Stimulated activated CD4-positive, alpha-beta T cell treated with anti-CD3 and anti-CD28 coated beads, Interleukin-15, amount 100 ng/mL, for 1 hour (primary cell): ENCODE measurements at places on chromosomes 5 and 9.

GRCh38 chr9:34151398-34151797, 24.9 kb upstream of the DCAF12 start:
- DNase-seq: no peak

GRCh38 chr5:68983043-68983442, 110.8 kb upstream of the SLC30A5 start:
- DNase-seq: no peak

DNA sequence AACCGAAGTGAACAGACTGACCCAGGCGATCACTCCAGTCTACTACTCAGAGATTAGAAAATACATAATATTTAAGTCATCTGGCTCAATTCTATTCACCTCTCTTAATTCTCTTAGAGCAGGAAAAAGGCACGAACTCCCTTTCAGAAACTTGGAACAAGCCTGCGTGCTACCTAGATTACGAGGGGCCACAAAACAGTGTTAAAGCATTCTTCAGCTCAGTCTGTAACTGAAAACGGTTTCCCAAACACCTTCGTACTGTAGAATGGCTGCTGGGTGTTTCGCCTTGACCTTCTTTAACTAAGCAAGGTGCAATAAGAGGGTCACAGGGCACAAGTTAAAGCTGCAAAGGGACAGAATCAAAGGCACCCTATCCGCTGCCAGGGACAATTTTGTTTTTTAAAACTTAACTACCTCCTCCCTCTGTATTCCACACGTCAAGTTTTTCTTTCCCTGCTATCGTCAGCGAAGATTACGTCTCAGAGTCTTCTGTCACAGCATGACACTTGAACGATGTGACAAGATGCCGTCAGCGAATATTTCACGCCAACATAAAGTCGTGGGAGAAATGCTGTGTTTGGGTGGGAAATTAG, 687 bp downstream of the LYSMD3 start:
- no peak for DNase-seq

DNA sequence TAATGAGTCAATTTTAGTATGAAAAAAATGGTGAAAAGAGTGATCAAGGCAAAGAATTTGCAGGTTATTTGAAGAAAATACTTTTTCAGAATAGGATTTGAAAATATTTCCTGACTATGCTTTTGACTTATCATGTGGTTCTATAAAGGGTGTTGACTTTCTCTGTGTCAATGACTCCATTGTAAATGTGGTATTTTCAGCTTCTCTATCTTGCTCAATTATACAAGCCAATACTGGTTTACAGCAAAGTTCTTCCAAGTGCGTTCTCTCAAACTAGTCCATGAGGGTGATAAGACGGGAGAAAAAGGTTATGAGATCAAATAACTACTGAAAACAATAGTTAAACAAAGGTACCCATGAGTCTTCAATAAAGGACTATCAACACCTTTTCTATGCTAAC, 21.7 kb downstream of the IL33 start:
- no peak for DNase-seq

GRCh38 chr5:127849408-127849807, 146.2 kb downstream of the CCDC192 start:
- DNase-seq: no peak

DNA sequence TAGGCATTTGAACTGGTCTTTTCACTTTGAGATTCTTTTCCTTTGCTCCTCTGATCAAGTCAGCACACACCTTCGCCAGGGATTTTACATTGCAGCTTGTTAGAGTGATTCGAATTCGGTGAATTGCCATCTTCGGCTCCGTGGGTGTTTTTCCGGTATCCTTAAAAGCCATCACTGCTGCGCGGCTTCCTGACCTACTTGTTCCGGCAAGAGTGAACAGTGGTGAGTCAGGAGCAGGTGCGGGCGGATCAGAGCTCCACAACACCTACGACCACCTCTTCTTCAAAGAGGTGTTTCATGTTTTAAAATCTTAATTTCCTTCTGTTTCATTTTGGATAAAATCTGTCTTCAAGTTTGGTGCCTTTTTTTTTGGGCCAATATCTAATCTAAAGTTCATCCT, 134.6 kb downstream of the TMC1 start:
- DNase-seq: no peak

- no peak for DNase-seq
Measured at GRCh38 chr5:54227109-54227508, 83.3 kb downstream of the ARL15 start.

DNA sequence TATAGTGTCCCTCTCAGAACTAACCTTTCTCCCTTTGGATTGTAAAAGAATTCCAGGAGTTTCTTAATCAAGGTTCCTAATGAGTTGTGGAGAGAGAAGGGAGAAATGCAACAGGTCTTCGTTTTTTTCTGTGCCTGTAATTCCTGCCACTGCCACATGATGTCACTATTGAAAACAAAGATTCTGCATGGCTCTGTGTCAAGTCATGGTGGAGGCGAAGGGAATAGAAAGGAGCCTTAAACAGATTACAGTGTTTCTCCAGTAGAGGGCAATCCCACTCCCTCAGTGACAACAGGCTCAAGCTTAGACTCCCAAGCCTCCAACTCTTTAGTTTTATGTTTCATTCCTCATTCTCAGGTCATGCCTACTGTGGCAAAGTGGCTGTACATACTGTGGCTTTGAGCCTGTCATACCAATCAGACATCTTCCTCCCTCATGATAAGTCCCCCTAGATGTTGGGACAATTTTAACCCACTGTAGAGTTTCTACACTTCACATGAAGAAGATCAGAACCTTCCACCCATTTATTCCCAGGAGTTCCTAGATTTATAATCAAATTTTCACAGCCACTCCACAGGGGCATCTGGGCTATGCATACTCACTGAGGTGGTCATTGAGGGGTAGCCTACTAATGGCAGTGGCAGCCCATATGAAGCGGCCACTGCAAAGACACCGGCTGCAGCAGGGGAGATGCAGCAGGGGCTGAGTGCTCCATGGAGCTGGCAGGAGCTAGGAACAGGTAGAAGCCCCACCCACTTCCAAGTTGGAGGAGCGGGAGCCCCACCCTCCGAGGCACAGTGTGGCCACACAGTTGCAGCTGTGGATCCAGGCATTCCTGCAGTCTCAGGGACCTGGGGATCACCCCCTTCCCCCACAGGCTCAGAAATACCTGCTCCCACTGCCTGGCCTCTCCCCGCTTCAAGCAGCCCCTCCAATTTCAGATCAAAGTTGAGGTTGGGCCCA, 97.4 kb upstream of the TRIM32 start:
- DNase-seq: no peak

DNA sequence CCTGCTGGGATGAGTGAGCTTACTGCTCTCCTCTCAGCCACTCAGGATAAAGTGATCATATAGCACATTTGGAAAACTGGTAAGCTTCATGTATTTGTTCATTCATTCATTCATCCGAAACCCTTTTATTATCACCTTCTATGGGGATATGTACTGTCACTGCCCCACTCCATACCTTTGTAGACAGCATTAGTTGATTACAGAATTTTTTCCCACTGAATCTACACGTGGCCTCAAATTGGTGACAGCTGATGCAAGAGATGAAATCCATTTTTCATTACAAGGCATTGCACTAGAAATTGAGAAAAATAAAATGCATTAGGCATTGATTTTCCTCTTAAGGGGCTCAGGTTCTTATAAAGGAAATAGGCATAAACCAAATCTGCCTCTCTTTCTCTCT, 9.7 kb downstream of the GRIA1 start:
- DNase-seq: no peak
